ENCODE measurements at places on chromosomes 5 and 9.

DNA sequence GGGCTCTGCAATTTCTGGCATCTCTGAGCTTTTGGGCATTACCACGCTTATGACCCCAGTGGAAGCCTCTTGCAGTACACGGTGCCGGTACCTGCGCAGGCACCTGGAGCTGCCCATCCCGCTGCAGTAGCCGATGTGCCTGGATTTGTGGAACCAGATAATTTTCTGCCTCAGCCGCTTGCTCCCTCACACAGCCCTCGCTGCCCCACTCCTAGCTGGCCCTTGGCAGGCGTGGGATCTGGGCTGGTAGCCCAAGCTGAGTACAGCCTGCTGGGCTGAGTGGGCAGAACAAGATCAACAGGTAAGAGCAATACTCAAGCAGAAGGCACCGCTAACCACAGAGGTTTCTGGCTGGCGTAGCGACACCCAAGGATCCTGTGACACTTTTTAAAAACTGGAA is 1808.8 kb upstream of the ACO1 start:
- no peak for DNase-seq

- DNase-seq, result no peak
Measured at GRCh38 chr5:138096997-138097828, 13.4 kb downstream of the WNT8A start.

DNA sequence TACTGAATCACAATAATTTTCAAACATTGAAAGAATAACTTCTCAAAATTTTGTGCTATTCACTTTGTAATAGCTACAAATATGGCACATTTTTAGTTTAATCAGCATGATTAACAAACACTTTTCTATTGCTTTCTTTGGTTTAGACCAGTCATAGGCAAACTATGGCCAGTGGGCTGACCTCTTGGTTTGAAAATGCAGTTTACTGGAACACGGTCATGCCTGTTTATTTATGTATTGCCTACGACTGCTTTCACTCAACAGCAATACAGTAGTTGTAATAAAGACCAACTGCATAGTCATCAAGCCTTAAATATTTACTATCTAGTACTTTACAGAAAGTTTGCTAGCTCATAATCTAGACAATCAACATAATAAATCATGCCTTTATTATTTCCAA is 810.8 kb downstream of the TLE1 start:
- no peak for DNase-seq

DNA sequence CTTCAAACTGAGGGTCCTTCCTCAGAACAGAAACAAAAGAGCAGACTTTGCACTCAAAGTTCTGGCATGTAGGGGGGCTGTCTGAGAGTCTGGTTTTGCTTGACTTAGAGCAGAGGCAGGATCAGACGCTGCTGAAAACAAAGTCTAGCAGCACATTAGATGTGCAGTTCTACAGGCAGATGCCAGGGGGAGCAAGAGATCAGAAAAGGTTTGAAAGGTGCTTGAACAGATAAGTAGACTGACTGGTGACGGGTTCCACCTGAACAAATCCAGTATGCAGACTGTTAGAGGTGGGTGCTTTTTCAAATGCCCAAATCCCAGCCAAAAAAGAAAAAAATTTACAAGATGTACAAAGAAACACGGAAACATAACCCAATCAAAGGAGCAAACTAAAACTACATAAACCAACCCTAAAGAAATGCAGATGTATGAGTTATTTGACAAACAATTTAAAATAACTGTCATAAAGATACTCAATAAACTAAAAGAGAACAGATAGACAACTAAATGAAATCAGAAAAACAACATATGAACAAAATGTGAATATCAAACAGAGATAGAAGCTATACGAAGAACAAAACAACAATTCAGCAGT is 194.7 kb upstream of the FREM1 start:
- peak; percentile 45 for DNase-seq

DNA sequence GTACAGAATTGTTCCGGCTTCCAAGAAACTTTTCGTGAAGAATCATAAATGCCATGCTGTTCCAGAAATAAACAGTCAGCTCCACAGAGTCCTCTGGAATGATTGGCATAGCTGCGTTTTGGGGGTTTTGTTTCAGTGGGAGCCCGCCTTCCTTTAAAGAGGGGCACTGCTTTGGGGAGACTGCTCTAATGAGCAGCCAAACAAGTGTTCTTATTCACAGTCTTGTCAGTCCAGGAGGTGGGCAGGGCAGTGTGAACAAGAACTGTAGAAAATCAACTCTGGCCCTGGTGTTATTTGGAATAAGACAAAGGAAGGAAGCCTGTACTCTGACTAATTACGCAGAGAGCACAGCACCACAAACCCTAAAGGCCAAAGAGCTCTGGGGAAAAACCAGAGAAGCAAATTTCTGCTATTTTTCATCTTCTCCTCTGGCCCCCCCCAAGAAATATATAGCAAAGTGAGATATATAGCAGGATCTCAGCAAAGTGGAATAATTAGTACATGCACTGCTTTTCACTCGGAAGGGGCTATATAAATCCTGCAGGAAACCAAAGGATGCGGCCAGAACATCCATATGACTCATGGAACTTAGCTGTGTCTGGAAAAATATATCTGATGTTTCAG is 92.9 kb downstream of the GLDC start:
- DNase-seq, result no peak

- no peak for DNase-seq
Measured at GRCh38 chr5:93829346-93829745, 87.9 kb upstream of the POU5F2 start.

DNA sequence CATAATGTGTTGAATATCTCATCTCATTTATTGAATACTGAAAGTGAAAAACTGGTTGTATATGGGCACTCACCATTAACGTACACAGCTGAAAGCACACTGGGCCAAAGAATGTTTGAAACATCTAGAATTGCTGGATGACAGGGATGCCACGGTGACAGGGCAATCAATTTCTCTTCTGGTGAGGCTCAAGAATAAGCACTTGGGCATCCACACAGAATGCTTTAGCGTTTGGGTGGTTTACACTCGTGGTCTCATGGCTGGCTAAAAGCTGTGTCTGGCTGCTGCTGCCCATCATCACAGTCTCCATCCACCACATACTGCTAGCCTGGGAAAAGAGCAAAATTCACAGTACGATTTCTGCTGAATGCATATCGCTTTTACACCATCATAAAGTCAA is 30.7 kb upstream of the IL31RA start:
- DNase-seq, result no peak

- DNase-seq, result no peak
Measured at GRCh38 chr9:15942831-15943424, 390.1 kb downstream of the CCDC171 start.

GRCh38 chr5:108361771-108362170 is 20.1 kb downstream of the FBXL17 start:
- no peak for DNase-seq

DNA sequence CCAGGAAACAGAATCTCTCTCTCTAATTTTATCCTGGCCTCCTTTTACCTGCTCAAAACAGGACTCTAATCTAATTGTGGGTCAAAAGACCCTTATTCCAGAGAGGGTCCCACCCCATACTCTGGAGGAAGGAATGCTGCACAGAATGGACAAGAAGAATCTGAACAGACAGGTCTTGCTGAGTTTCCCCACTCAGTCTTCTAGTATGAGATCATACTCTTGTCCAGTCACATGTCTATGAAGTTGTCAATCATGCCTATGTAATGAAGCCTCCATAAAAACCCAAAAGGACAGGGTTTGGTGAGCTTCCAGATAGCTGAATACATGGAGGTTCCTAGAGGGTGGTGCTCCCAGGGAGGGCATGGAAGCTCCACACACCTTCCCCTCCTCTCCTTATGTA is 123.9 kb upstream of the FER start:
- no peak for DNase-seq
